ENCODE measurements at places on chromosomes 11 and 22.

DNA sequence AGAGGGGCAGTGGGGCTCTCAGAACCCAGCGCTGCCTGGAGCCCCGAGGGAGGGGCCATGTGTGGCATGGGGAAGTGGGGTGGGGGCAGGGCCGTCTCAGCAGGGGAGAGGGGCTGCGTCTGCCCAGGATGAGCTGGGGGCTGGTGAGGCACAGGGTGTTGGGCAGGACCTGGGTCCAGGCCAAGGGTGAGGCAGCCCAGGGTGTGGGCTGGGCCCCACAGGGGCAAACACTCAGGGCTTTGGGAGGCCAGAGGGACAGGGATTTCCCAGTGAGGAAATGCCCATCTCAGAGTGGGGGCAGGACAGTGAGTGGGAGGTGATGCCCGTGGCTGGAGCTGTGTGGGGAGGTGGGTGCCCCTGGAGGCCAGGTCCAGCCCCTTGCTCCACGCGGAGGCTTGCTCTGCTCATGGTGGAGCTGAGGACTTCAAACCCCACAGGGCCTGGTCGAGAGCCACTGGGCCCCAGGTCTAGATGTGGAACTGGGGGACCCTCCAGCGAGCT lies 5.4 kb downstream of the PLXNB2 start:
- DNase-seq, result no peak

- DNase-seq, result no peak
Observed at GRCh38 chr11:133555034-133555433, 22.7 kb upstream of the OPCML start.

GRCh38 chr11:9146477-9146876 lies 55.1 kb upstream of the SCUBE2 start:
- DNase-seq, result no peak

- no peak for DNase-seq
Observed at GRCh38 chr11:79074547-79074946, 366.3 kb downstream of the TENM4 start.

GRCh38 chr11:128421577-128422330 lies 165.6 kb downstream of the ETS1 start:
- no peak for DNase-seq

GRCh38 chr11:88360141-88360540 lies 22.6 kb upstream of the CTSC start:
- DNase-seq, result no peak

Measured in iPS-NIHi11 (cell line).